Neural progenitor cell (in vitro differentiated cells): ENCODE measurements at places on chromosomes 11 and 22. TPM values are rescaled to one million over a fixed set of nuclear protein-coding genes. Genes with fewer than 3 reads are reported as not detected.

- no peak for DNase-seq
Measured at GRCh38 chr11:62719302-62719978, 7.8 kb downstream of the HNRNPUL2 start.

DNA sequence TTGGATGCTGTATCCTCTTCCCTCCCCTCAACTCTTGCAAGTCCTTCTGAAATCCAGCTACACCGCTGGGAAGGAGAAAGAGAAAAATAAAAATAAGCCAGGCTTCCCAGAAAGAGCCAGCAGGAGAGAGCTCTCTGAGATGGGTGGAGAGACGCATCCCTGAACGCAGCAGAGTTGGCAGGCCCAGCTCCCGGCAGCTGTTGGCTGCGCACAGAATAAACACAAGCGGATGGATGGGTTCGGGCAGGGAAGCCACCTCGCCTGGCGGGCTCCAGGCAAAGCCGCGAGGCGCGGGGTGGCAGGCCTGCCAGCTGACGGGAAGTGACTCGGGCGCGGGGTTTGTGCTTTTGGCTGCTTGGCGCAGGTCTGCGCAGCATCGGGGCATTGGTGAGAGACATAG lies 537.7 kb downstream of the MIAT start:
- no peak for DNase-seq

OR51B4 gene
- total RNA-seq, result 0.22 TPM in 1 of 2 replicates, not detected in the other

MICAL2 gene
- 0.60 and 0.68 TPM in 2 replicates for total RNA-seq

- DNase-seq, result peak; percentile 76
Measured at GRCh38 chr11:60363542-60364470, 14.5 kb upstream of the MS4A7 start.

C22orf31 gene
- not detected in 2 replicates for total RNA-seq

LDHAL6A gene
- total RNA-seq, result not detected in 2 replicates

C1QTNF5 gene
- total RNA-seq, result 0.90 and 3.4 TPM in 2 replicates

DNA sequence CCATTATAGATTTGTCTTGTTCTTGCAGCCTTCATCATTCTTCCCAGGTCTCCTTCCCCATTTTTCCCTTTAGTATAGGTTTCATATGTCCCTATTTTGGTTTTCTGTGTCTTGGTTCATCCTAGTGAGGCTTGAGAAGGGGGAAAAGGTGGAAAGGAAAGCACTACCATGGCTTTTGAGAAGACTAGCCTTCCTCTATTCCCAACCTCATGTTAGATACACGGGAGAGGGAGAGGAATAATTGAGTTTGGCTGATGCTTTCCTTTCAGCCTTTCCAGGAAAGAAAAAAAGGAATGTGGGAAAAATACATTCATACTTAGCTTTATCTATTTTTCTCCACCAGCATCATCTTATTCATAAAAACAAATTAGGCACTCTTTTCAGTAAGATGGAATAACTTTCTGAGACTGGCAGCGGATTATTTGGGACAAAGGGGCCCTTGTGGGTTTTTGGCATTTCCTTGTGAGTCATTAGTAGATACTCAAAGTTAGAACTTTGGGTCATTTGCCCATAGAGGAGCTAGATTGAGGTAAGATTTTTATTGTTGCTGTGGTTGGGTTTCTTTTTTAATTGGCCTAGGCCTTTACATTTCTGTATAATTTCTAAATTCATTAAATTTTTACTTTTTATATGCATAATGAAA lies 23.8 kb downstream of the CAPRIN1 start:
- no peak for DNase-seq

OR10D3 gene
- total RNA-seq, result not detected in 2 replicates

DBX1 gene
- 0.43 and 5.3 TPM in 2 replicates for total RNA-seq

PARVG gene
- total RNA-seq, result 0.15 TPM in 1 of 2 replicates, not detected in the other

DNA sequence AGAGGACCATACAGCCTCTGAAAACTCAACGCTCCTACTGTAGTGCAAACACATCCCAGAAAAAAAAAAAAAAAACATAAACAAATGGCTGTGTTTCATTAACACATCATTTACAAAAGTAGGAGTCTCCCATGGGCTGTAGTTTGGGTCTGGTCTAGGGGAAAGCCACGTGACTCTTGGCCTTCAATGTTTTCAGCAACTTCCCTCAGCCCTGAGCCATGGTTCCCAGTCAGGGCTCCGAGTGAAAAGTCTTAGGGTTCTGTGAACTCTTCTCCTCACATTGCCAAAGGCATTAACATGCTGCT lies 58.5 kb downstream of the CSNK2A3 start:
- no peak for DNase-seq

- no peak for DNase-seq
Measured at GRCh38 chr22:20904008-20904979, 12.9 kb upstream of the CRKL start.
